ENCODE measurements at places on chromosomes 12 and 14. TPM values are rescaled to one million over a fixed set of nuclear protein-coding genes. Genes with fewer than 3 reads are reported as not detected.

- no peak for DNase-seq
Observed at GRCh38 chr14:66105815-66106214, 380.4 kb upstream of the CCDC196 start.

DNA sequence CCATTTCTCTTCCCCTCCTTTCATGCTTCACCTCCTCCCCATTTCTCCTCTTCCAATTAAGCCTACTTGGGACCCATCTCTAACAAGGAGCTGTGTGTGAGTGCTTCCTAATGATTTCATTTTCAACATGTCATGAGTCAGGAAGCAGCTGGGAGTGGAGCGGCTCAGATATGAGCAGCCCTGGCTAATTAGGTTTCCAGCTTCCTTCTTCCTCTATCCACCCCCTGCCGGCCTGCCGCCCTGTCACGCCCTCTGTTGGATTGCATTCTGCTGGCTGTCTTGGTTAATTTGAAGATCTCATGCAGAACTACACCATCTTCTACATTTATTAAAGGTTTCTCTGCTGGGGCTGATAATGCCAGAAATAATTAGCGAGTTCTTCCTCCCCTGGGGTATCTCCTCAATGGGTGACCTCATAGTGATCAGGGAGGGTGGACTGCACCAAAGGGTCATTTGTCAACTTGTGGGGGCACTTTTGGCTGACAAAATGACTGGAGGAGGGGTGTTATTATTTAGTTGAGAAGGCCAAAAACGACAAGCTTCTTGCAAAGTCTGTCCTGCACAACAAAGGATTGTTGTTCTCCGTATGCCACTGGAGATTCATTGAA lies 300.9 kb upstream of the SRRM4 start:
- DNase-seq = peak; percentile 37

DNA sequence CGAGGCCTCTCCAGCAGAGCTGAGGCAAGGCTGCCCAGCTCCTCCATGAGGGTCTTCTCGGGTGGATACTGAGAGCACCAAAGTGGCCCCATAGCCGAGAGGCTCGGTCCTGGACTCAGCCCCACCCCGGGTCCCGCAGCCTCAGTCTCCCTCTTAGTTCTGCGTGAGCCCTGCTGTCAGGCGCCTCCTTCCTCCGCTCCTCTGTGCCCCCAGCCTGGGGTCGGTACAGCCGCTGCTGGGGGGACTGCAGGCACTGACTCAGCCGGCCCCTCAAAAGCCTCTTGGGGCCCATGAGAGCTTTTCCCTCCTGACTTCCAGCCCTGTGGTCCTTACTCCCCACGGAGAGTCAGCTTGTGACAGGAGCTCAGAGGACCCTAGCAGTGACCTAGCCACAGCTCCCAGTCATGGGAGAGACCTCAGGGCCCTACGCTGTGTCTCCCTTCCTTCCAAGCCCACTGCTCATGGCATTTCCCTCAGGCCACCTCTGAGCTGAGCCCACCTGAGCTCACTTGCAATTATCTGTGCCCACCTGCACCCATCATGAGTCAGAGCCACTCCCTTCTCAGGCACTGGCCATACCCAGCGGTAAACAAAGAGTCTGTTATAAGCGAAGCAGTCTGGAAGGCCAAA lies 295.0 kb upstream of the RTL1 start:
- DNase-seq = no peak

GRCh38 chr14:95516554-95517181 lies at the start of gene SYNE3:
Gene SYNE3, minus strand, starts transcription at chr14:95516650. Its CDS starts 40,829 bp downstream, at chr14:95475821.
- peak; percentile 79 for DNase-seq

DNA sequence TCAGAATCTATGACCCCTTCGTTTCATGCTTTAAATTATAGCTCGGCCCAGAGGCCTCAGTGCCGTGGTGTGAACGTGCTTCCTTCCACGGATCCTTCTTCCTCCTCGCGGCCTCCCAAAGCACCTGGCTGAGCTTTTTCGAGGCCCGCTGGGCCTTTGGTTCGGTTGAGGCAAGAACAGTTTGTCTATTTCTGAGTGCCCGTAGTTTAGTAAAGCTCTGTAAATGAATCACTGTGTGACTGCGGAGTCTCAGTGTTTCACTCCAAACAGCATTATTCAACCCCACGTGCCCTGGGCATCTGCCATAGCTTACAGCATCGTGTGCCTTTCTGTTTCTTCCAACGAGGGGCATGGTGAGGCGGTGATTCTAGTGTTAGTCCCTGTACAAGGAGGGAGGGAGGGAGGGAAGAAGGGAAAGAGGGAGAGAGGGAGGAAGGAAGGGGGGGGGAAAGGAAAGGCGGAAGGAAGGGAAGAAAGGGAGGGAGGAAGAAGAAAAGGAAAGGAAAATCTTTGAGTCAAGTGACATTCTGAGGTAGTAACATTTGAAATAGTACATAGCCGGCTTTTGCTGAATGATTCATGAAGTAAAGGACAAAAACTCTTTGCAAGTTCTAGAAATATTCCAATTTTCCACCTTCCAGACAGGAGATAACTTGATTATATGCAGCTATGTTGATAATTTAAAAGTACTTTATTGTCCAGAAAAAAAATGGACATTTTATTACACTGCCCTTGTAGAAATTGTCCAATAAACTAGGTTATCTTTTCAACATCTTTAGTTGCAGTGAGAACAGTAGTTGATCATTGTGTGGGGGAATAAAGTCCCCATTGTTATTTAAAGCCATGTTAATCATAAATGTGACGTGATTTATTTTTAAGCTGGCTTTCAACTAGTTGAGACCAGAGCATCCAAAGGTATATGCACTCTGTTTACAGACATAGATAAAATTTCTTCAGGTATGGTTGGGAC lies 1.2 kb upstream of the TRIM9 start:
- peak; percentile 41 for DNase-seq

- peak; percentile 85 for DNase-seq
Observed at GRCh38 chr14:53953002-53953827, 3.4 kb downstream of the BMP4 start.

GRCh38 chr12:45568808-45569207 lies 160.7 kb upstream of the ARID2 start:
- DNase-seq = no peak

DNA sequence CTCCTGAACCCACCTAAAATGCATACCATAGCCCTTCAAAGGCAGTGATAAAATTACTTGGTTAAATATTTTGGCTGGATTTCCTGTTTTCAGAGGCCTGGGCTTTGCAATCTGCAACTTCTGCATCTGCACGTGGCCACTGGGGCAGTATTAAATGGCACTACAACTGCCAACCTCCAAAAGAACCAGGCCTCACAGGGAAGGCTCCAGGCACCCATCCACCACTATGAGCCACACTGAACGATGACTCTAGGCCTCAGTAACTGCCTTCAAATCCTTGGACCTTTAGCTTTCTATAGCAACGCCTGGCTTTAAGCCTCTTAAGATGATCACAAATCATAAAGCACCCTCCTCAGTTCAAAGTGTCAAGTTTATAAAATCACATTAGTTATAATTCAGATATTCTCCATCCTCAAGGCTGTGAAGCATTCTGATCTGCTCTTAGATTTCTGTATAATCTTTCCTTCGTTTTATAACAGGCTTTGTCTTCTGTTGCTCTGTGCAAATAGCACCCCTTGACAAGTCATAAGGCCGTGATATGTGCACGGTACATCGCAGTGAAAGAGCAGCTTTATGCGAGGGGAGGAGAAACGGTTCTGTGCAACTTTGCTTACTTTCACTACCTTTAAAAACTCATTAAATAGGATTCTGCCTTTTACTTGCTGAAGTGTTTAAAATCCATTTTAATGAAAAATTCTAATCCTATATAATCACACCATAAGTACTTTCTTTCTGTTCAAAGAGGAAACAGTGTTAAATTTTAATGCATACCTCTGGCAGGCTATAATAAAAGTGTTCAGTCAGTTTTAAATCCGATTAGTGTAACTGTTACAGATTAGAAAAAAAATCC lies 196.4 kb upstream of the G2E3 start:
- DNase-seq = no peak

Gene MYL2
- 34,837 TPM for total RNA-seq

Gene REC8
- 3.7 TPM for total RNA-seq

Gene GRIP1
- 1.1 TPM for total RNA-seq

Gene RHOJ
- total RNA-seq = 11.6 TPM
